ENCODE measurements at places on chromosomes 2 and 18.

DNA sequence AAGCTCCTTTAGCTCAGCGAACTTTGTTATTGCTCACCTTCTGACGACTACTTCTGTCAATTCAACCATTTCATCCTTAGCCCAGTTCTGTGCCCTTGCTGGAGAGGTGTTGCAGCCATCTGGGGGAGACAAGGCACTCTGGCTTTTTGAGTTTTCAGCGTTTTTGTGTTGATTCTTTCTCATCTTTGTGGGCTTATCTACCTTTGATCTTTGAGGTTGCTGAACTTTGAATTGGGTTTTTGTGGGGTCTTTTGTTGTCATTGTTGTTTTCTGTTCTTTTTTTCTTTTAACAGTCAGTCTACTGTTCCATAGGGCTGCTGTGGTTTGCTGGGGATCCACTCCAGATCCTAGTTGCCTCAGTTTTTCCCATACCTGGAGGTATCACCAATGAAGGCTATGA lies 57.3 kb downstream of the GTF3C3 start:
- no peak for DNase-seq

- DNase-seq: no peak
These were observed 9.4 kb upstream of the CTLA4 start for GRCh38 chr2:203858176-203858575.

DNA sequence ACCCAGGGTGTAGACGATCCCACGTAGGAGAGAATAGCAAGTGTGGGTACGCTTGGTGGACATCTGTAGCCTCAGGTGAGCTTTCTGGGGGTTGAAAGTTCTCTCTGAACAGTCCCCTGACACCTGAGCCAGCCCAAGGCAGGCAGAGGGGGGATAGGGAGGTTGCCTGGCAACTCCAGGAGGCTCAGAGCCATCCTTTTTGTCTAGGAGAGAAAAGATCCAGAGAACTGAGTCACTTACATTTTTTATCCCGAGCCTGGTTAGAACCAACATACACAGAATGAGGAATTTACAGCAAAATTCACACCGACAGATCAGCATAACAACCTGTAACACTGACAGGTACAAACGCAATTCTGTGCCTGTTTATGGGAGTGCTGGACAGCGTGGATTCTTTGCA lies 113.2 kb downstream of the SH3BP4 start:
- no peak for DNase-seq

- no peak for DNase-seq
These were observed 34.5 kb upstream of the TSPYL6 start for GRCh38 chr2:54290356-54291025.

DNA sequence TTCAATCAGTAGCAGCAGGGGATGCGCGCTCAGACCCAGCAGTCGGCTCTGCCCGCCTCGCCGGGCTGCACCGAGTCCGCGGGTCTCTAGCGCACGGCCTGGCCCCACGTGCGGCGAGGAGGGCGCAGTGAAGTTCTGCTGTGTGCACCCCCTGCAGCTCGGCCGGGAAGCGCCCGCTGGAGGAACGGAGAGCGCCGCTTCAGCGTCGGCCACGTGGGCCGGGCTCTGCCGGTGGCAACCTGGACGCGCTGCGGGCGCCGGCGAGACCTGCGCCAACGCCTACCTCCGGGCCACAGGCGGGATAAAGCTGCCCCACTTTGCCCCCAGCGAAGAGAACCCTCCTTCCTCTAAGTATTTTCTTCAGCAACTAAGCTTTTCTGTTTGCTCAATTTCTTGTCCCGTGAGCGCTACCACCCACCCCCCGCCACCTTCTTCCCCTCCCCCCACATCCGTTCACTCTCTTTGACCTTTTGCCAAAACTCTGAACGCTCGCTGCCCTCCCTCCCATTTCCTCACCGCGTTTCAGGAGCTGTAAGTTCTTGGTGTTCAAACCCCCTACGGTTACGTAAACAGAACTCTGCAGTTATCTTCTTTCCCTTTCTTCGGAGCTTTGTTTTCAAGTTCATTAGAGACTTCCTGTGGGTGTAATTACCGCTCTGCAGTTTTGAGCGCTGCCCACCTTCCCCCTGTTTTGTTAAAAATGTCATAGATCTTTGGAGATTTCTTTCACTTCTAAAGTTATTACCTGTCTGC lies 42.6 kb upstream of the EDAR start:
- DNase-seq: peak; percentile 46

- DNase-seq: no peak
These were observed 695.3 kb downstream of the SATB2 start for GRCh38 chr2:198762441-198762840.

DNA sequence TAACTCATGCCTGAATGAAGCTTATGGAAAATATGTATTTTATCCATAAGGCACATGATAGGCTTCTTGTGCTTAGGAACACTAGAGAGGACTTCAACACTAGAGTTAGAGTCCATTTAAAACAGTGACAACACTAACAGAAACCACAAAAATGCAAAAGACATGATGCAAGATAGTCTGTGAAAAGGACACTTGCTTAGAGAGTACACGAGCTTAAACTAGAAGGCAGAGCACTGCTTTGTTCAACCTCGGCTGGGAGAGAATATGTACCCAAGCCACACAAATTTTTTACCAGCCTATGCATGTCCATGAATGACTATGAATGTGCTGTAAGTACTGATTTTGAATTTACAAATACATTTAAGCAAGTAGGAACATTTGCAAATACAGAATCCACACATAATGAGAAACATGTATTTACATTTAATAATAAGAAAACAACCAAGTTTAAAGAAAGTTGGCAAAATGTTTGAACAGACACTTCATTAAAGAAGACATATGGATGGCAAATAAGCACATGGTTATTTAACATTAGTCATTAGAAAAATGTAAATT lies 130.6 kb downstream of the SPOPL start:
- no peak for DNase-seq

GRCh38 chr2:216348756-216349308 lies 23.5 kb downstream of the MARCHF4 start:
- no peak for DNase-seq

DNA sequence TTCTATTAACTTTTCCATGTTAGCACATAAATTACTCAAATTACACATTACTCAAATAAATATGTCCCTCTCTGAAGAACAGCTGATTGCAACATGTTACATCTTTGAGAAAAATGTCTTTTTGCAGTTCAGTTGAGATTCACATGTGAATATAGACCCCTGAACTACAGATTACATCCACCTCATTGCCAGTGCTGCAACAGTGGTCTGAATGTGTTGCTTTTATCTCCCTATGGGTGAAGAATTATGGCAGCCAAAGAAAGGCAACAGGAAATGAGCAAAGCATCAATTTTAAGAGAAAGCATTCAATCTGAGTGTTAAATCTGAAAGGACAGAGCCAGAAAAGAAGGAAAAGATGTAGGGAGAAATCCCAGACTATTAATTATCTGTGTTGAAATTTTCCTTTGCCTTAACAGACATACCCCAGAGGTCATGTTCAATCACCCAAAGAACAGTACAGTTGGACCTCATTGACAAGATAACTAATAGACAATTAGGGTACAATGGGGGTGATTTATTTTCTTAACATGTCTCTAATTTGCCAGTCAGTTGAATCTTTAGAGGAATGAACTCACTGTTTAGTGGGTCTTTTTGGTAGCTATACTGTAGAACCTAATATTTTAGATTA lies 620.2 kb downstream of the CPS1 start:
- DNase-seq: no peak

DNA sequence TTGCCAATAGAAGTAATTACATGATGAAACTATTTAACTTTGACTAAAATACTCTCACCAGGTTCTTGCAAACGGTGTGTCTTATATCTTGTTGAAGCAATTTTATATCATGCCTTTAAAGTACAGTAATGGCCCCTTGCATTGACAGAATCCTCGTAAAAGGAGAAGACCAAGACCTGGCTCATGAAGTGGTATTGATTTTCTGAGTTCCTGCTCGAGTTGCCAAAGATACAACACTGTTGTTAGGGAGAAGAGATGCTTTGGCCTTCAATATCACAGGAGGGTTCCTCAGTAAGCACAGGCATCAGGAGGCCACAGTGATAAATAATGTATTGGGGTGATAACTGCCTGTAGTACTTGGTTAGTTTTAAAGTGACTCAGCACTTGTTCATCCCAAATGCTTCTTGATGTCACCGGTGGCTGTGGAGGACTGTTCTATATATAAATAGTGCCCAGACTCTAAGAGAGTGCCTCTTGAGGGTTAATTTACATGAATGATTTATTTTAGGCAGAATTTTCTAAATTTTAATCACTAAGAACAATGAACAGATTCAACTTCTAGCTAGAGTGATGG lies 571.7 kb upstream of the FANCL start:
- no peak for DNase-seq

- DNase-seq: no peak
These were observed 100.3 kb upstream of the PMAIP1 start for GRCh38 chr18:59799383-59800015.

DNA sequence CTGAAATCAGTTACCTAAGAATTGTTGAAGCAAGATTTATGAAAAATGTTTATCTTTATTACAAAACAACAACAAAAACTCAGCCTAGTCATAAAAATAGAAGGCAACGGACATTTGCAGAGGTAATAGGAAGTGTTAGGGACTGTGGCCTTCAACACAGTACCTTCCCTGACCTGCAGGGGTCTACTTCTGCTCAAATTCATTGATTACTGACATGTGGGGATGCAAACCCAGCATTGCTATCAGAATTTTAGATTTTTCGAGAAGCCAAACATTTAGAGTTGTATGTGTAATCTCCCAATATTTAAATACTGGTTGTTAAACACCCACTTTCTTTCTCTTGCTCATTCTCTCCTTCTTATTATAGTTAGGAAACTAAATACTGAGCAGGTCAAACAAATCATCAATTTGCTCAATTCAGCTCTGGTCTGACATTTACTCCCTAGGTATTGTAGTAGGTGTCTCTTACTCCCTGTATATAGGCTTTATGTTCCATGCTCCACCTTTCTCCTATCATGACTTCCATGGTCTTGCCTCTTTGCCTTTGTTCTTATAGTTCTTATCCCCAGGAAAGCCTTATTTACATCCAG lies 198.5 kb downstream of the UBE2E3 start:
- DNase-seq: peak; percentile 17

DNA sequence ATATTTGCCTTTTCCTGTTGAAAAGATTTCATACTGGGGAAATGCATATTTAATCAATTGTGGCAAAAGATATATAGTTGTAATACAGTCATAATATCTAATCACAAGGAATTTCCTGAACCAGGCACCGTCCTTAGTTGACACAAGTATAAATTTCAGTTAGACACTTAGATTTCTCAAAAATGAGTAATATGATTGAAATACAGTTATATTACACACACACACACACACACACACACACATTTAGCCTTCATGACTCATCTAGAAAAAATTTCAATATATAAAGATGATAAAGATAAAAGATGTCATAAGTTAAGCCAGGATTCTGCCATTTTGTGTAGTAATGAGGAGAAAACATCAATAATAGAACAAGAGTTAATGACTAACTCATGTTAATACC lies 258.4 kb upstream of the ZNF804A start:
- no peak for DNase-seq

DNA sequence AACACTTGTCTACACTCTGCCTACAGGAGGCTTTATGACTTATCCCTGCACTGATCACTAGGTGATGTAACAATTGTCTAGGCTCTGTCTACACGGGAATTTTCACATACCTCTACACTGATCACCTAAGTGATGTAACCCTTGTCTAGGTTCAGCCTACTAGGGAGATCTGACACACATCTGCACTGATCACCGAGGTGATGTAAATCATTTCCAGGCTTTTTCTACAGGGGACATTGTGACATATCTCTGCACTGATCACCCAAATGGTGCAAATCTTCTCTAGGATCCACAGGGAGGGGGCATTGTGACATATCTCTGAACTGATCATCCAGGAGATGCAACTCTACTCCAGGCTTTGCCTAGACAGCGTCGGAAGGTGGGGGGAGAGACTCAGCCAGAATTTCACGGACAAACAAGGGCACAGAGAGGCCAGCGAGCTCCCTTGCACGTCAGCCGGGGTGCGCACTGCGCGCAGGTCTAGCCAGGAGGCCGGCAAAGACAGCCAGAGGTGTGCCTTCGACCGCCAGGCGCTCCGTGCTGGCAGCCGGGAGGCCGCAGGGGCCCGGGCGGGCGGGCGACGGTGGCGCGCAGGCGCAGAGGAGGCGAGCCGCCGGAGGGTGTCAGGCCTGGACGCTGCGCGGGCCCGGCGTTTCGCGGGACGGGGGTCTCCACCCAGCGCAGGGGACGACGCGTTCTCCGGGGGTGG lies 46.9 kb upstream of the USP14 start:
- DNase-seq: peak; percentile 71

GRCh38 chr18:60894254-60894945 lies 438.8 kb upstream of the CDH20 start:
- no peak for DNase-seq

DNA sequence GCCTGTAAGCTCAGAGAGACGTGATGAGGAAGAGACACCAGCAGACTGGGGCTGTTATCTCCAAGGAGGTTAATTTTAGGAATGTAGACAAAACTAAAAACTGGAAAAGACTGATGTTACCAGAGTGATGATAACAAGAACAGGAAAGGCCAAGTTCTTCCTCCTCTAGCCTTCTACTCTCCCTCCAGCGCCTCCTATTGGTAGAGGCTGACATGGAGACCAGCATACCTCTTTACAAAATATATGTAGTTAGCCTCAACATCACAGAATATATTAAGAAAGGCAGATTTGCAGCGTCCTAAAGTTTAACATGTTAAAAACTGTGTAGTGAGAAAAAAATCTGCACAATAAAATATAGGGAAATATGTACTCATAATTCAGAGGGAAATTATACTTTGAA lies 66.0 kb downstream of the TCF4 start:
- peak; percentile 7 for DNase-seq

DNA sequence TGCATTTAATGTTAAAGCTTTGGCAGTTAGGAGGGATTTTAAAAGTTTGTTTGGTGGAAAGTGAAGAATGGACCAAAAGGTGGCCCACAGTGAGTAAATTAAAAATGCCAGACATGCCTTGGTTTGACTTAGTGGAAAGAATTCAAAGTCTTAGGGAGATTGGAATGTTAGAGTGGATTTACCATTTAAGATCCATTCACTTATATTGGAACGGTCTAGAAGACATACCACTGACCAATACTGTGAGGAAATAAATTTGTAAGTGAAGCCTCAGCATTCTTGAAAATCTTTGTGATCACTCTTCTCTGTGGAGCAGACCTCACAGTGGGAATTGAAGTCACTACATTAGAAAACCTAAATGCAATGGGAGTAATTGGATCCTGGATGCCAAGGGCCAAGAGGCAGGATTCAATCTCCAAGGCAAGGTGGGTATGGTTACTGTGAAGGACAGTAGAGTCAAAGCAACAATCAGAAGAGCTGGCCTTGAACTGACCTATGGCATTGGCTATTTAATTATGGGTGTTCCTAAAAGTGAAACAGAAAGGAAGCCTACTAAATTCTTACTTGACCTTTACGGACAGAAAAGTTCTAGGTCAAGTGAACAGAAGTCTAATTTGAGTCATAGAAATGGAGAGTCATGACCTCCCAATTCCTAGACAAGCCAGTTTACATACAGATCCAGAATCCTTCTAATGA lies 40.2 kb upstream of the VRK2 start:
- no peak for DNase-seq

DNA sequence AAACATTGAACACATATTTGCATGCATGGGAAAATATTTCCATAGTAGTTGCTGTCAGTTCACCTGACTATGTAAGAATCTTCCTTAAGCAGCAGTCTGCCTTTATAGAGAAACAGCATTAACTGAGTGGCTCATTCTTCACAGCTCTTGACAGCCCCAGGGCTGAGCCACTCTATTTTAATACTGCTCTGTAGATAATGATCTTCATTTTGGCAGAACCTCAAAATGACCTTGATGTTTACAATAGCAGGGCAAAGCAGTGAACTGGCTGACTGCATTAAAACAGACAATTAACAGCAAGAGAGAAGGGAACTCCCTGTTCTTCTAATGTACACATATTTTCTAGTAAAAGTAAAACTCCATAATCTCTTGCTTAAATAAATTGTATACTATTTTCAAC lies 580.6 kb upstream of the SOX11 start:
- no peak for DNase-seq

Measured in activated T-cell treated with anti-CD3 and anti-CD28 coated beads for 48 hours (primary cell).